Activated naive CD8-positive, alpha-beta T cell treated with anti-CD3 and anti-CD28 coated beads for 36 hours (primary cell): ENCODE measurements at places on chromosomes 1 and 21.

DNA sequence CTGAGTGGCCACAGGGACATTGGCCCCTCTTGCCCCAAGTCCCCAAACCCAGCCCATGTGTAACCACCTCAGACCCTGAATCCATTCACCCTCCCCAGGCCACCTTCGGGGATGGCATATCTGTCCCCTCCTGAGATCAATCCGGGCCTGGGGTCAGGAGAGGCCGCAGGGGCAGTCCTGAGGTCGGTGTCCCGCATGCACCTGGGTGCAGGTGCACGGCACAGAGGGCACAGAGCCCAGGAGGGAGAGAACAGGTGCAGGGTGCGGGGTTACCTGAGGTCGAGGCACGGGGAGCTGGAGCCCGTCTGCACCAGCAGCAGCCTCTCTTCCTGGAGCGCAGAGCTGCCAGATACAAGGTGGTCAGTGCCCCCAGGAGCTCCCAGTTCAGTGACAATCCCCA, 16.8 kb downstream of the PANK4 start:
- no peak for DNase-seq

- no peak for DNase-seq
These were observed 123.2 kb upstream of the HMCN1 start for GRCh38 chr1:185610954-185611353.

GRCh38 chr1:200423235-200423634, 13.4 kb upstream of the ZNF281 start:
- DNase-seq, result no peak

GRCh38 chr1:21034725-21035628, 141.7 kb downstream of the EIF4G3 start:
- no peak for DNase-seq

DNA sequence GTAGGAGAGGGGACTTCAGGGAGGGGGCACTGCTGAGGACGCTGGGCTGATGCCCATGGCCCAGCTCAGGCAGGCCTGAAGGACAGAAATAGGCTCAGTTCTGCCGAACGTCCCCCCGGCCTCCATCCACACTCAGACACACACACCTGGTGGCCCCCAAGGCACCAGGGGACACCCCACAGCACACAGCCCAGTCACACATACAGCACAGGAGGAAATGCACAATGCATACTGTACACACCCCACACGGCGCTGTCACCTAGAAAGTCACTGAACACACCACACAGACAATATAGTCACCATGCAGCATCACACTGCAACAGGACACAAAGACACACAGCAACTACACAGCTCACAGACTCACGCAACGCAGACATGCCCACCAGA, 562 bp downstream of the SYTL1 start:
- DNase-seq, result peak; percentile 28

DNA sequence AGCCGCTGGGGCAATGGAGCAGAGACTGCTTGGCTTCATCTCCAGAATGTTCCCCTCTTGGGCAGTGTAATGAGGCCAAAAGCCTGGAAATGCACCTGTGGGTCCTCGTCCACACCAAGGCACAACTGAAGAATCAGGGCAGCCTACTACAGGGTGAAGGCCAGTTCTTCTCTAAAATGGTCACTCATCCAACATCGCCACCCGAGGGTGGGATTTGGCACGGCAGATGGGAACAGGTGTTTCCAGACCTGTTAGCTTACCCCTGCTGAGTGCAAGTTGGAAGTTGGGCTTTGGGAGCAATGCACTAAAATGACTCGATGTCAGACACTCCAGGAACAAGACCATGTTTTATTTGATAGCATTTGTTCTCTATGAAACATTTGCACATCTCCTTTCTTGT, 543.7 kb downstream of the NPHP4 start:
- DNase-seq, result peak; percentile 2

DNA sequence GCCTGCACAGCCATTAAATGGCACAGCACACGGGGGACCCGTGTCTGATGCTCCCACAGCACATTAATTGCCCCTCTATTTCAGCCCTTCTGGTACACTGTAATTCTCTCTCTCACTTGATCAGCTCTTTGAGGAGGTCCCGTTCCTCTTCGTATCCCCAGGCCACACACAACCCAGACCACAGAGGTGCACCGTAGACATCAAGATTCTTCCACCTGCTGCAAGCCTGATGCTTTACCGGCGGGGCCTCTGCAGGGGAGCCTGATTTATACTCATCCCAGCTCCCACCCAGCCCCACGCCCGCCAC, 759 bp downstream of the SMYD3 start:
- no peak for DNase-seq

- no peak for DNase-seq
These were observed 5.1 kb upstream of the LHX9 start for GRCh38 chr1:197911857-197912696.

GRCh38 chr1:2115008-2115641, 64.9 kb downstream of the PRKCZ start:
- DNase-seq, result no peak

- peak; percentile 5 for DNase-seq
These were observed 17.8 kb downstream of the TMEM50A start for GRCh38 chr1:25355841-25356395.

GRCh38 chr21:27157097-27157496, 190.2 kb upstream of the ADAMTS5 start:
- no peak for DNase-seq

GRCh38 chr1:170864238-170864637, 71.1 kb upstream of the MROH9 start:
- DNase-seq, result no peak

DNA sequence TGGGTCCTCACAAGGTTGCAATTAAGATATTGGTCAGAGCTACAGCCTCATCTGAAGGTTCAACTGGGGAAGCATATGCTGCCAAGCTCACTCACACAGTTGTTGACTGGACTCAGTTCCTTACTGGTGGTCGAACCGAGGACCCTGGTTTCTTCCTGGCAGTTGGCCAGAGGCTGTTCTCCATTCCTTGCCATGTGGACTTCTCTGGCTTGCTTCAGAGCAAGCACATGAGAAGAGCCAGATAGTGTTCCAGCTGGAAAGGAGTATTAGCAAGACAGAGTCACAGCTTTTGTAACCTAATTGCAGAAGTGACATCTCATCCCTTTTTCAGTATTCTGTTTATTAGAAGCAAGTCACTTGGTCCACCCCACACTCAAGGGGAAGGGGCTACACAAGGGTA, 23.6 kb downstream of the POU2F1 start:
- DNase-seq, result no peak

GRCh38 chr21:40043866-40044265, 176.6 kb downstream of the PCP4 start:
- DNase-seq, result no peak

- no peak for DNase-seq
These were observed 186.4 kb upstream of the ZNHIT6 start for GRCh38 chr1:85894651-85895050.

DNA sequence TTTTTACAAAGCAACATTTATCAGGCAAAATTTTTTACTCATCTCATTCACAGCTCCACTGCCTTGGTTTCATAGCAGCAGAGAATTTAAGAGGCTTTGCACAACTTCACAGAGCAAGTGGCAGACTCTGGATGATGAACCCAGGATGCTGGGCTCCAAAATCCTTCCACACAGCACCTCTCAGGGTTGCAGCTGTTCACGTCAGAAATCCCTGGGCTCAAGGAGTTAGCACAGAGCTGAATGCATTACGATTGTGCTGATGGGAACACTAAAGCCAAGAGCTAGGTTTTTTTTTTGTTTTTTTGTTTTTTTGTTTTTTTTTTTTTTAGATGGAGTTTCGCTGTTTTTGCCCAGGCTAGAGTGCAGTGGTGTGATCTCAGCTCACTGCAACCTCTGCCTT, 2.4 kb upstream of the HTR6 start:
- no peak for DNase-seq

DNA sequence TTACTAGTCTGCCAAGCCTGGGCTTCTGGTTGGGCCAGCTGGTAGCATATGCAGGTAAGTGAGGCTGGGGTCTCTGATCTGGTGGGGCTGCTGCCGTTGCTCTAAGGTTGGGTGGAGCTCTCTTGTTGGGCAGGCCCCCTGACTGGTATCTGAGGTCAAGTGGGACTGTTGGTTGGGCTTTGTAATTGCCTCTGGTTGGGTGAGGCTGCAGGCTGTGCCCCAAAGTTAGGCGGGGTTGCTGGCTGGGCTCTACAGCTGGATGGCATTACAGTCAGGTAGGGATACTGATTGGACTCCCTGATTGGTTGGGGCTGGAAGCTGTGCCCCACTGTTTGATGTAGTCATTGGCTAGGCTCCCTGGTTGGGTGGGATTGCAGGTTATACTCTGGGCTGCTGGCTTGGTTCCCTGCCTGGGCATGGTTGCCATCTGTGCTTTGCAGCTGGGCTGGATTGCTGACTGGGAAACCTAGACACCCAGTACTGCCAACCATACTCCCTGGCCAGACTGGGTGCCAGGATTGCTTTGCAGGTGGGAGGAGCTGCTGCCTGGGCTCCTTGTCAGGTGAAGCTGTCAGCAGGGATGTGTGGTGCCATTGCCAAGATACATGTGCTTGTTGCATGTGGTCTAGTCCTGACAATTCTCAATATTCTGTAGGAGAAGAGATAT, 130.5 kb downstream of the RABGAP1L start:
- no peak for DNase-seq

- no peak for DNase-seq
These were observed 49.8 kb downstream of the EPHB2 start for GRCh38 chr1:22760455-22760854.

DNA sequence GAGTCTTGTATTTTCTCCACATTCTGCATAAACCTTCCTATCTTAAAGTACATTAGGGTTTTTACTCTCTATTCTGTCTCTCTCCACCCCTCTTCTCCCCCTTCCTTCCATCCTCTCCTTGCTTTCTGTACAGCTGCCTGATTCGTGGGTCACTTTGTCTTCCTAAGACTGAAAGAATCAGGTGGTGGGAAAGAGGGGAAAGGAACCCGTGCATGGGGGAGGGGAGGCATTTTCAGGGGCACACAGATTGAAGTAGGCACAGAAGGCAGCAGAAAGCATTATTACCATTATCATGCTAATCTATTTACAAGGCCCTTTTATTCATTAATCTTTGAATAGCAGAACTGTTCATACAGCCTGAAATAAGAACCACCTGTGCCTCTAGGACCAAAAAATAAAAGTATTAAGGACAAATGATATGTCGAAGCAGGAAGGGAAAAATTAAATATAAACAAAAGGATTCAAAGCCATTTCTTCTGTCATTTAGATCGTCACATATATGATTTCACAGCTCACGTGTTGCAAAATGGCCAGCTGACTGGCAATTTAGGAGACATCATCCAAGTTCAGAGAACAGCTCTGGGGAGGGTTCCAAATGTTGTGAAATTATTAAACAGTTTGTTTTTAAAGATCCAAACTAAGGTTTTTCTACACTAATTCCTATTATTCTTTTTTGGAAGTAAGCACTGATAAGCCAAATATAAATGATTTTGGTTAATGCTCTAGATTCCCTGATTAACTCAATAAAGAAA, 154.6 kb downstream of the PBX1 start:
- no peak for DNase-seq

DNA sequence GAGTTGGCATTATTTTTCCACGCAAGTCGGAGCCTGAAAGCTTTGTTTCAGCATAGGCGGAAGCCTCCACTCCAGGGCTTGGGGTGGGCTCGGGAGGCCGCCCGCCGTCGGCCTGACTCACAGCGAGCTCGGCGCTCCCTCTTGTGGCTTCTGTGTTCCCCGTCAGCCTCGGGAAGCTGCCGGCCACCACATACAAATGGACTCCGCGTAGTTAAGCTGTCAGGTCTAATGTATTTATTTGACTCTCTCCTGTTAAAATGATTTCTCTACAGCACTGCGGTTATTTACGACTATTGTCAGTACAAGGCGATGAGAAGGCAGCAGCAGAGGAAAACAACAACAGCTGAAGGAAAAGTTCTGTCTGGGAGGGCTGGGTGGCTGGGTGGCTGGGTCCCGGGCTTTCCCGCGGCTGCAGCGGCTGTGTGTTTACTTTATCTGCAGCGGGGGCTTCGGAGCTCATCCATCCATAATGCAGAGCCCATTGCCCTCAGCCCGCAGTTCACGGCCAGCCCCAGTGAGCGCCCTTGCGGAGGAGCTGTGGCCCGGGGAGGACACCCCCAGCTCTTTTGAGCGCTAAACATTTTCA, 375.7 kb upstream of the CAMK1G start:
- peak; percentile 56 for DNase-seq

- no peak for DNase-seq
These were observed 504.1 kb upstream of the ADGRL2 start for GRCh38 chr1:81296601-81297000.

GRCh38 chr1:223720971-223721591, 8.7 kb downstream of the CAPN2 start:
- no peak for DNase-seq

DNA sequence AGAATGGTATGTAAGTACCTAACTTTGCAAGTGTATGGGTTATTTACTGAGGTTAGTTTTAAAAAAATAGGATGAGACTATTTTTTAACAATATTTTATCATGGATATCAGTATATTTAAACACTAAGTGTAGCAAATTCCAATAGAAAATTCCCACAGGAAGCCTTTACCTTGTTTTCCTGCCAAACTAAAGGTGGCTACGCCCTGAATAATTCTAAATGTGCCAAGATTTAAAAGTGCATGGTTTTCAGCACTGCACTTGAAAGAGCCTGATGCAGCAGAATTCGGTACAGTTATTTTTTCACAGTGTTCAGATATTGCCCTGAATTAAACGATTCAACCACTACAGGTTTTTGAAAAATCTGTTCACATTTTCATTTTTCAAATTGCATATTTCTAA, 1622.8 kb upstream of the B3GALT2 start:
- no peak for DNase-seq
